Hypothalamus (tissue), 51 donors: ENCODE measurements at places on chromosomes 3 and 15.

- DNase-seq, result no peak
These were observed 45.7 kb downstream of the ZFAND6 start for GRCh38 chr15:80105193-80105592.

- no peak for DNase-seq
These were observed 1369.8 kb upstream of the GBE1 start for GRCh38 chr3:83131236-83131635.

GRCh38 chr3:138062037-138062436 is 52.1 kb downstream of the CLDN18 start:
- no peak for DNase-seq

DNA sequence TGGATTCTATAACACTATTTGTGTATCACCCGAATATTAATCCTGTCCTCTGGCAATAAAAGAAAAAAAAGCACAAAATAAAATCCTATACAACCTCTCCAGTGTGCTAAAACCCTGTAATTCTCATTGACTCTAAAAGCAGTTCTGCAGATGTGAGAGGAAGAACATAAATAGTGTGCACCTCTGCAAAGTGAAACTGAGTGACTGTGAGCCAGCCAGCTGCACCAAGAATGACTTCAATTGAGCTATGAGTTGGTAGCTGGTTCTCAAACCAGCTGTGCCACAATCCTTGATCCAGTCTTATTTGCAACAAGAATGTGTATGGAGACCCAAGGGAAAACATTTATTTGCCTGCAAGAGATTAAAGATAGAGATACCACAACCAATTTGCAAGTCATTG is 31.2 kb upstream of the COL8A1 start:
- DNase-seq, result no peak

GRCh38 chr3:182921665-182922355 is 58.5 kb downstream of the DCUN1D1 start:
- DNase-seq, result no peak

GRCh38 chr3:131843174-131843573 is 191.6 kb downstream of the CPNE4 start:
- no peak for DNase-seq

DNA sequence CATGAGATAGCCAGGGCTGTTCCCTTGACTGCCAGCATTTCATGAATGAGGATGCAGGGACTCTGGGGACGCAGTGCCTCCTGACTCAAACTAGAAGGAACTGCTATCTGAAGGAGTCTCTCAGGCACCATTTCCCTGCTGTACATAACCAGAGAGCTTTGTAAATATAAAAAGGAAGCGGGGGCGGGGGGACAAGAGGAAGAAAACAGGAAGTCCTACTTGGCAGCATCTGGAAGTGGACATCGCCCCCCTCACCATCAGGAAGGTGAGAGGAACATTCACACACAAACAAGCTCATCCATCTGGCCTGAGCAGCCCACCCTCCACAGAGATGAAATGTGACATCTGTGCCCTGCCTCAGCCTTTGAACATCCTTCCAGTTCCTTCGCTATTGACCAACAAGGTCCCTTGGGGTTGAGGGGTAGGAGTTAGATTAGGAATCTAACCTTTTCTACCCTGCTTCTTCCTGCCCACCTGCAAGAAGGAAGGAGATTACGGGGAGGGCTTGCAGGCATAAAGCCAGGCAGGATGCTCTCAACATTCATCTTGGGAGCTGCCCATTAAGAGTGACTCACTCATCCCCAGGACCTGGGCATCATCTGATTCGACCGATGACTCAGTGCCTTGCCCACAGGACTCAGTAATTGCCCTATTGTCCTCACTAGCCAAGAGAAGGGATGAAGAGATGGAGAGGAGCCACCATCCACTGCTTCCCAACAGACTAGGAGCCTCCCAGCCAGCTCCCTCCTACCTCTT is 31.9 kb downstream of the SH3BP5 start:
- peak; percentile 50 for DNase-seq
